ENCODE measurements at places on chromosomes 2 and 18.

DNA sequence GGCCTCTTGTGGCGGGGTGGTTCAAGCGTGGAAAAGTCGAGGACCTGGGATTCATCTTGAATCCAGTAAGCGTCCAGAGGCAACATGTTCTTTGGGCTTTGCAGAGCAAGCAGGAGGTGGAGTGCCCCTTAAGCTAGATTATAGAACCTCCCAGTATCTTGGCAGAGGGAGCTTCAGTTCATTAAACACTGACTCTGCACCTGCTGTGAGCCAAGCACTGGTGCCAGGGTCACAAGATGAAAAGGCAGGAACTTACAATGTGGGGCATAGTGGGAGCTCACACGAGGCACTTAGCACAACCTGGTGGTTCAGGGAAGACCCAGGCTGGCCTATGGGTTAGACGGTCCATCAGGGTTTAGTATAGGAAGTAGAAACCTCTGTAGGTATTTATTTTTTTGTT is 7.4 kb upstream of the FZD5 start:
- DNase-seq, result no peak

DNA sequence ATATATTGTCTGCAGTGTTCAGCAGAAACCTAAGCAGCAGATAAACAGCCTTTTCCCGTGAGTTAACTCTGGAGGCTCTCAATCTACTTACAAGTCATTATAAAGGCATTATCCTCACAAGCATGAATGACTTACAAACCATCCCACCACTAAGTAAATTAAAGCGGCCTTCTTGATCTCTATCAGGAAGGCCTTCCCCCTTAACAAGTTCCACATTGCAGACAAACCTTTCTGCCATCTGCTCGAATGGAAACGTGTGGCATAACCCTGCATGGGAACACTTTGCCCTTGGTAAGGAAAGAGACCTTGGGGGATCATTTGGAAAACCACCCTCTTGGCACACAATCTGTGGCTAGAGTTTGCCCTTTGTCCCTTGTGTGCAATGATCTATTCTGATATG is 199.5 kb downstream of the OSR1 start:
- no peak for DNase-seq

- no peak for DNase-seq
Measured at GRCh38 chr2:165440367-165440766, 29.1 kb upstream of the CSRNP3 start.

GRCh38 chr2:157761520-157761919 is 114.6 kb downstream of the ACVR1 start:
- no peak for DNase-seq

DNA sequence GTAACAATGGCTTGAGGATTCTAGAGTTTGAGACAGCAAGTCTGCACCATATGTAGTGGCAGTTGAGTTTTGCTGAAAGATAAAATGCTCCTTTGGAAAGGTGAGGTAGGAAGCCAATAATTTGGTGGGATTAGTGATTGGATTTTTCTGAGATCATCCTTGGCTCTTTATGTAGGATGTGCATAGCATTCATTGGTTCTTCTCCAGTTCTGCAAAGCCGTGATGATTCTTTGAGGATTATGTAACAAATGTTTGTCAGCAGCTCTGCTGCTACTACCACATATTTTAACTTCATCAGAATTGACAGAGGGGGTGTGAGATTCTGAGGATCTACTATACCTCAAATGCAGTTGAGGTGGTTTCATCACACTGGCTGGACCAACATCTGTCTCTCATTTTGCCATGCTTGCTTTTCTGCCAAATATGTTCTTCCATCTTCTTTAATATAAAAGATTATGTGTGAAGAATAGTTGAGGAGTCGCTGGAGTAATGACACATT is 188.9 kb upstream of the RASGRP3 start:
- DNase-seq, result no peak

Data from stimulated activated CD4-positive, alpha-beta T cell treated with anti-CD3 and anti-CD28 coated beads, TNF-alpha, amount 100 ng/mL, for 24 hours (primary cell).